Renal cortex interstitium (tissue), 15 donors: ENCODE measurements at places on chromosomes 4 and X. TPM values are rescaled to one million over a fixed set of nuclear protein-coding genes. Genes with fewer than 3 reads are reported as not detected.

GRCh38 chr4:154067786-154068185 lies 278.9 kb upstream of the SFRP2 start:
- no peak for DNase-seq

DNA sequence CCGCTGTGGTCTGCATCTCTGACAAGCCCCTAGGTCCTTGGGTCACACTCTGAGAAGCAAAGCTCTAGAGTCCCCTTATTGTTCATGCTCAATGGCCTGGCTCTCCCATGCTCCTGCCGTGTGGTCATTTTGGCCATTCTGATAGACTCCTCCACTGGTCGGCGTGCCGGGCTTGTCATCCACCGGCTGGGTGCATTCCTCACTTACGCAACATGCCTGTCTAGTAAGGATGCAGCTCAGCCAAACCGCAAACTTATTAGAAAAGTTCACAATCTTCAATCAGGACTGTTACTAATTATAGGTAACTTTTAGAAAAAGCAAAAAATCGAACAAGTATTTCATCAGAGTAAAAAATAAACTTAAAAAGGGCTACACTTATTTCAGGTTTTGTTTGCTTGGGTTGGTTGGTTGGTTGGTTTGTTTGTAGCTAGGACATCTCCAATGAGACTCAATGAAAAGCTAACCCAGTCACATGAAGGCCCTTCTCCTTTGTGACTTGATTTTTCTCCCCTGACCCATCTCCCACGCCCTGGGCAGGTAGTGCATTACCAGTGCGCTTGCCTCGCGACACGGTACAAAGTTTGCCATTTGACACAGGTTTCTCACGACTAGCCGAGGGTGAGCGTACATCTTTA lies 41.0 kb downstream of the IRF2 start:
- no peak for DNase-seq

- no peak for DNase-seq
Observed at GRCh38 chr4:17230727-17231126, 281.2 kb downstream of the QDPR start.

DNA sequence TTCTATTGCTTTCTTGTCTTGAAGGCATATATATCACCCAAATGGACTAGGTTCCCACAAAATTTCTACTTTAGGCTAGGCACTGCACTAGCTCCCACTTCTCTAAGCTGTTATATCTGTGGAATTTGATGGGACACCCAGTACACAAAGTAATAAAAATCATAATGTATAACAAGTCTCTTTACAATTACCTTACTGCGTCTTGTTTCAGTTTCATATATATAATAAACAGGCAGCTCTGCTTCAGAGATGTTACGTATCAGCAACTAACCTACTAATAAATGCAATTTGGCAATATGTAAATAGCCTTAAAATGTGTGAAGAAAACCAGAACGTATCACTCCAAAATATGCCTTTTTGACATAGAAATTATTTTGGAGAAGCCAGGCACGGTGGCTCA lies 42.0 kb upstream of the UGDH start:
- DNase-seq, result no peak

DNA sequence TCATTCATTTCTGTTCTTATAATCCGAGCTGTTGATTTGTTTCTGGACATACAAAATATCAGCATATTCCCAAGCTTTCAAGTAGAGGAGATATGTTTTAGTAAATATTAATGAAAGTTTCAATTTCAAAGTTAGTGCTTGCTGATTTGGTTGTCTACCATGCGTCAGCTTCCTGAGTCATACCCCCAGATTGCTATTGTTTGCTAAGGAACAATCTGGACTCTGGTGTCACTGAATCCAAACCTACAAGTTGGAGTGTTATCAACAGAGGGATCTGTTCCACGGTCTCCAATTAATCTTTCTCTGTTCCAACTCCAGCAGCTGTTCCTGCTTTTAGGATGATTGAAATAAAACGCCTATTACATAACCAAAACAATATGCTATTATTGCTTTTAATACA lies 96.1 kb upstream of the FAM9A start:
- no peak for DNase-seq

- no peak for DNase-seq
Observed at GRCh38 chrX:40299641-40300046, 201.9 kb upstream of the BCOR start.

DNA sequence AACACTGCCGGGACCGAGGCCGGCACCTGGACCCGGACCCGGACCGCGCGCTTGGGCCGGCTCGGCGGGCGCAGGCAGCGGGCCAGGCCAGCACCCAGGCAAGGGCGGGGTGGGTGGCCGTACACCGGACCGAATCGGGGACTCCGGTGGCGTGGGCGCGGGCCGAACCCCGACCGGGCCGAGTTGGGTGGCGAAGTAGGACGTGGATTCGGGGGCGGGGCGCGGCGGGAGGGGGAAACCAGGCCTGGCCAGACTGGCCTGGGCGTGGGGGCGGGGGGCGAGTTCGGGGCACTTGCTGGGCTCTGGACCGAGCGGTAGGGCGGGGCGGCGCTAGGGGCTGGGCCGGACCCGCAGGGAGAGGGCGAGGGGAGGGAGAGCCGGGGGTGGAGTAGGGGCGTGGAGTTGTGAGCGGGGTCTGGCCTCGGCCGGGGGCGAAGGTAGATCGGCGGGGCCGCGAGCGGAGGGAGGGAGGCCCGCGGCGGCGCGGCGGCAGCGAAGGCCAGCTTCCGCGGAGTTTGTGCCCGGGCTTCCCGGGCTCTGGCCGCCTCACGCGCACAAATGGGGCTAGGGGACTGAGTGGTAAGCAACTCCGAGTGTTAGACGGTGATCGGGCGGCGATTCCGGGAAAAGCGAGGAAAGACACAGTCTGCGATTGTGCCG lies 1.8 kb upstream of the BCORL1 start:
- no peak for DNase-seq

DNA sequence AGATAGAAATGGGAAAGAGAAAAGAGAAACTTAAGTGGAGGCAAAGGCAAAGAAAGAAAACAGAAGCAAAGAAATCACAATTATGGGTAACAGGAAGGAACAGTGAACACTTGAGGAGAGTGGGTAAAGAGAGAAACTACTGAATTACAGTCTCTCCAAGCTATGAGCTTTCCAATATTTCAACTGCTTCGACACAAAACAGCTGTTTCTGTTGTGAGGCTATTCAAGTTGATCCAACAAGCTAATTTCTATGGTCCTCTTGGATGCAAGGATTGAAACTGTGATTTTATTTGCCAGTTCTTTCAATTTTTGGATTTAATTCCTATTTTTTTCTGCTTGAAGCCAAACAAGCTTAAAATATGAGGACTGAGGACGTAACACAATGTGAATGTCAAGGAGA lies 80.5 kb upstream of the ADGRA3 start:
- DNase-seq, result peak; percentile 21

Gene TLR2
- 6.7 TPM for polyA plus RNA-seq

Gene VCX3A
- not detected for polyA plus RNA-seq

Gene NSG1
- 5.4 TPM for polyA plus RNA-seq

Gene MTMR8
- 2.2 TPM for polyA plus RNA-seq

Gene ABCD1
- 8.0 TPM for polyA plus RNA-seq

Gene PLK4
- 26.0 TPM for polyA plus RNA-seq
